ENCODE measurements at places on chromosomes 6 and 20.

DNA sequence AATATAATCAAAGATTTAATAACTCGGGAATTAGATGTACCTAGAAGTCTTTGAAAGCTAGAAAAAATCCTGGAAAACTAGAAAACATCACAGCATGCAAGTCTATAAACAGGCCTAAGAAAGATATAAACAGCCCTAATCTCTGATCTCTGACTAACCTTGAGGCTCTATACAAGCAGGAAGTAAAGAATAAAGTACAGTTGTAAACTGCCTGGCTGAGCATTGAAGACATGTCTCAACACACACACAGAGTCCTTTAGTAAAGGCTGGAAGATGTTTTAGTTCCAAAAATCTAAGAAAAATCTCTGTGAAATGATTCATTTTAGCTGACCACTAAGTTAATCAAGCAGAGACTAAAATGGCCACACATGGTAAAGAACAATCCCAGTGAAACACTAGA is 774.5 kb downstream of the EYS start:
- DNase-seq = no peak

DNA sequence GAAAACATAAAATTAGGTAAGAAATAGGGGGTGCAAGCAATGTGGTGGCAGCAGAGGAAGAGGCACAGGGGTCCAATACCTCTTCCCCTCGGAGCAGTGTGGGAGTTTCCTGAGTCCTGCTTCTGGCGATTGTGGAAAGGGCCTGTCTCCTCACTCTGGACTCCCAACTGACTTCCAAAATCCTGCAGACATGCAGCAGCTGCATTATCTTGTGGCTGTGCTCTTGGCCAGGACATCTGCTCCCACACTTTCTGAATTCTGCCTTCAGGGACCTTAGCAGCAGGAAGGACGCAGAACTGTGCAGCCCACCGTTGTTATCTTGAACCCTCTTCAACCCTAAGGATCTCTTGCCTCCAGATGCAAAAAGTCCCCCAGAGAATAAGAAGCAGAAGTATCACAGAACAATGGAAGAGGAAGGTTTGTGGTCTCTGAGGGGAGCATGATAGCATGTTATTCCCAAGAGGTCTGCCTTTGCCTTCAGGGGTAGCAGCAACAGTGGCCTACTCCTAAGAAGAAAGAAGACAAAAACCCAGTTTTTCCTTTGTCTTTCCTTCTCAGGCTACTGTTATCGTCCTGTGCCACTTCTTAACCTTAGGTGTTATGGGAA is 102.5 kb upstream of the EMILIN3 start:
- DNase-seq = no peak

- peak; percentile 69 for DNase-seq
Measured at GRCh38 chr20:34708621-34709043, 4.5 kb downstream of the TP53INP2 start.

GRCh38 chr6:14468647-14469321 is 351.2 kb downstream of the CD83 start:
- DNase-seq = no peak

DNA sequence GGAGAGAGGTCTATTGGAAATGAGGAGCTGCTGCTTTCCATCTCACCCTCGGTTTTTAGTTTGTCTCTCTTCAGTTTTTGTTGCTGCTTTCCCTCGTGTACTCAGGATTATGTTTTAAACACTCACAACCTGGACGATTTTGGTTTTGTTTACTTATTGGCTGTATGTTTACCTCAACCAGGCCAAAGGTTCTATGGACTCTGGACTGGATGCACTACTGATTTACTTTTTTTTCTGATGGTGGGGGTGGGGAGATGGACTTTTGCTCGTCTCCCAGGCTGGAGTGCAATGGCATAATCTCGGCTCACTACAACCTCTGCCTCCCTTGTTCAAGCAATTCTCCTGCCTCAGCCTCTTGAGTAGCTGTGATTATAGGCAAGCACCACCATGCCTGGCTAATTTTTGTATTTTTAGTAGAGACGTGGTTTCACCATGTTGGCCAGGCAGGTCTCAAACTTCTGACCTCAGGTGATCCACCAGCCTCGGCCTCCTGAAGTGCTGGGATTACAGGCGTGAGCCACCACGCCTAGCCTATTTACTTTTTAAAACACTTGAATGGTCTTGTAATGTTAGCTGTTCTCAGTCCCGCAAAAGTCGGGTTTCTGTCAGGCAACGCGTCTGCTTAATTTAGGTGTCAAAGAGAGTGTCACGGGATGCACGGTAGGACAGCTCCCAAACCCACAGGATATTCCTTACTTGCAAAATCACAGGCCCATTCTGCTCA is 148.2 kb upstream of the RIPOR2 start:
- no peak for DNase-seq

DNA sequence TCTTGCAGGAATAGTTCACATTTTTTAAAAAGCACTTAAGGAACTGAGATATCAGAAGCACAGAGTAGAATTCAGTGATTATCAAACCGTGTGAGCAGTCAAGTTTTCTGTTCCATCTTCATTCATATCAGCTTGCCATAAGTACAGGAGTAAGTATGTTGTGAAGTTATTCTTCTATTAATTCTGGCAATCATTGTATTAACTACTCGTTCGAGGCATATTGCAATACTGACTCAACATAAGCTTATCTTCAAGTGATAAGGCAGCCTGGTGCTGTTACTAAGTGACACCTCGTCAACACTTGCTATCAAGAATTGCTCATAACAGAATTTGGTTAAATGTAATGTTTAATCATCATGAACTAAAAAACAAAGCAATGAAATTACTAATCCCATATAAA is 75.7 kb upstream of the SNX9 start:
- no peak for DNase-seq

DNA sequence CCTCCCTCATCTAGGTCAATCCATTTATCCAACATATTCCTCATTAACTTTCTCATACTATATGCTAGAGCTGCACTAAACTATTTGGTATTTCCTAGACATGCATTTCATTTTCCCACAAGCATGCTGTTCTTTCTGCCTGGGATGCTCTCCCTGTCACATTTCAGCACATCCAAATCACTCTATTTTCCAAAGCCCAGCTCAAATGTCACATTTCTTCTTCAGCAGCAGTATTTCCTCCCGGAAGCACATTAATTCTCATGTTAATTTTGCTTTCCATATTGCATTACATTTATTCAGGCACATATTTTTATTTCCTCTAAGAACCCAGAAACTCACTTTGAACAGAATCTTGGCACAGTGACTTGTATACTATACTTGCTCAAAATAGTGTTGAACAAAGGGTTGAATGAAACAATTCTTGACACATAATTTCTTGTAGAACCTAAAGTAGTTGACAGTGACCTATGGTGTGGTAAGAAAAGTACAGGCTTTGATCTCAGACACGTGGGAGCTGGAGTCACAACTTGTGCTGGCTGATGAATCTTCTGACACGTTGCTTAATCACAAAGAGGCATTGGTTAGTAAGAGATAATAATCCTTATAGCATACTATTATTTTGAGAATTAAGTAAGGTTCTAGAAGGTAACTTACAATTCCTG is 30.8 kb upstream of the CD2AP start:
- no peak for DNase-seq

All from naive B cell (primary cell).